ENCODE measurements at places on chromosomes 3 and 15.
A peak's percentile ranks its signal among the peaks of the same experiment; 100 is the strongest.

- DNase-seq, result no peak
These were observed 49.2 kb upstream of the CCDC54 start for GRCh38 chr3:107328069-107328468.

- no peak for DNase-seq
These were observed 12.4 kb upstream of the RAB11A start for GRCh38 chr15:65856821-65857455.

DNA sequence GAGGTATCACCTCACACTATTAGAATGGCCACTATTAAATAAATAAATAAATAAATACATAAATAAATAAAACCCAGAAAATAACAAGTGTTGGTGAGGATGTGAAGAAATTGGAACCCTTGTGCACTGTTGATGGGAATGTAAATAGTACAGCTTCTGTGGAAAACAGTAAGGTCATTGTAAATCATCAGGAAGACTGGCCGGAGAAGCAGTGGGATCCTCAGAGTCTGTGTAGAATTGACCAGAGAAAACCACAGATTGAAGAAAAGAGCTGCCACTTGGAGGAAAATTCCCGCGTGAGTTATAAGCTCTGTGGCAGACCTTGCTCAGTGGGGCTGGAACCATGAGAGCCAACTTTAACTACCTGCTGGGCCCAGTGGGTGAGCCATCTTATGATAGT is 92.0 kb downstream of the RAD18 start:
- no peak for DNase-seq

GRCh38 chr3:27688053-27688452 is 34.1 kb downstream of the EOMES start:
- no peak for DNase-seq

GRCh38 chr3:63582943-63583500 is 69.5 kb upstream of the SNTN start:
- no peak for DNase-seq

GRCh38 chr3:138103466-138103865 is 11.9 kb downstream of the DZIP1L start:
- DNase-seq, result no peak

DNA sequence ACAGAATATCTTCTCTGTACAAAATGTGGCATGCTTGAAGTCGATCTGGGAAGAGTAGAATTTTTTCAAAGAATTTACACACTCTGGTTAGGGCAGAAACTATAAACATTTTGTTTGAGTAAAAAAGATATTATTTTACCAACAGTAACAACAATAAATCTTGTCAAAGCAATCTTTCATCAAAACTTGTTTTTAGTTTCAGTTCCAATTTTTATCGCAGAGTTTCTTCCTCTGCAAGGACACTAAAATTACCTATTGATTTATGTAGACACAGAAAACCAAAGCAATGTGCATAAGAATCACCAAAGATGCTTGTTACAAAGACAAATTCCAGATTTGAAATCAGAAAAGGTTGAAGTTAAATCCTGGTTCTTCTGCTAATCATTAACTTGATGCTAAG is 61.9 kb downstream of the CGGBP1 start:
- no peak for DNase-seq

DNA sequence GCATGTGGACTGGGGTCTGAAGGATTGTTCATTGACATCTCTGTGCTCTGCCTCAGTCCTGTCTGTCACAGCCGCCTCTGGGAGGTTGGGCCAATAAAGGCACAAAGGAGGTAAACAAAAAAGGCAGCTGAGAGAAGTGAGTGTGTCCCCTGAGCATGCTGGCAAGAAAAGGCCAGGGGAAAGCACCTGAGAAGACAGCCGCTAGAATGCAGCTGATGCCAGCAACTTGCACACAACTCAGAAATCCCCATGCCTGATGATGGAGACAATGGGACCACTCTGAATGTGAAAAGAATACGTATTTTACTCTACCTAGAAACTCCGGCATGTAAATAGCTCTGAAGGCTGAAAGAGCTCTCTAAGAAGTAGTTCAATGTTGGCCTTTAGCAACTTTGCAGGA is 118.7 kb downstream of the KCNH8 start:
- DNase-seq, result no peak

DNA sequence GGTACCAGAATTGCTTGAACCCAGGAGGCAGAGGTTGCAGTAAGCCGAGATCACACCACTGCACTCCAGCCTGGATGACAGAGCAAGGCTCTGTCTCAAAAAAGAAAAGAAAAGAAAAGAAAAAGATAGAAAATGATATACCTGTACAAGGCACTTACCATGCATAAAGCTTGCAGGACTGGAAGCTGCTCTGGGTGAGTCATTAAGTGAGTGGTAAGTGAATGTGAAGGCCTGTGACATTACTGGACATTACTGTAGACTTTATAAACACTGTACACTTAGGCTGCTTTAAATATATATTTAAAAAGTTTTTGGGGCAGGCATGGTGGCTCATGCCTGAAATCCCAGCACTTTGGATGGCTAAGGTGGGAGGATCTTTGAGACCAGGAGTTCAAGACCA is 99.2 kb downstream of the SLMAP start:
- no peak for DNase-seq

GRCh38 chr3:128254066-128254590 is 100.8 kb downstream of the EEFSEC start:
- DNase-seq, result no peak

DNA sequence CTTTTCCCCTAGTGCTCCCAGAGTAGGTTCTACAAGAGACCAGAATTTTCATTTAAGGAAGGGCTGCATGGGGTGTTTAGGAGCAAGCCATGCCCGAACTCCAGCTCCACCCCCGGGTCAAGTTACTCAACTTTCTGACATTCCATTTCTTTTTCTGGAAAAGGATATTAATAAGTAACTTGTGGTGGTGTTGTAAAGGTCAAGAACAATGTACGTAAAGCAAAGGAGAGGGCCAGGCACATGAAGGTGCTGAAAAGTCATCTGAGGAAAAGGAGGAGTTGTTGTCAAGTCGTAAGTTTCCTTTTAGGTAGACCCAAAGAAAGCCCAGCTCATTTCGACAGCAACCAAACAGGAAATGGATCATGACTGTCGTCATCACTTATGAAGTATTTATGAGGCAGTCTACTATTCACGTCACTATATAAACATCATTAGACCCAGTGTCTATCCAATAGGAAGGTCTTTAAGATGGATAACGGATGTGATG is 319.6 kb upstream of the IL12A start:
- no peak for DNase-seq

GRCh38 chr15:86135041-86135440 is 55.4 kb downstream of the AGBL1 start:
- no peak for DNase-seq

- DNase-seq, result no peak
These were observed 70.2 kb downstream of the APBA2 start for GRCh38 chr15:28955993-28956421.

- DNase-seq, result no peak
These were observed 498.5 kb upstream of the GRM7 start for GRCh38 chr3:6362406-6362805.

- no peak for DNase-seq
These were observed 139.3 kb upstream of the HES1 start for GRCh38 chr3:193996641-193997089.

DNA sequence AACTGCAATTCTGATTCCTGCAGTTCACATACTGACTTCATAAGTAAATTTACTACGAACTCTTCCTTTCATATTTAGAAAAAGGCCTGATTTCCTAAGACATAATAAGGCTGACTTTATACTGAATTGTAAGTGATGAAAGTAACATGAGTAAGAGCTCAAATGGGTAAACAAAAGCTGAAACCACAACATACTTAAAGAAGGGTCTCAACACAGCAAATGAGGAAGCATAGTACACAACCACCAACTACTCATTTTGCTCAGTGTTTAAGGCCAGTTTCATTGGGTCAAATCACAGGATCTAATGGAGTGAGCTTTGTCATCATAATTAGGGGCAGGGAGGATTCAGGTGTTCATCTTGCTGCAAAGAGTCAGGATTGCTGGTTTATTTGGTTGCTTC is 81.4 kb downstream of the SETD2 start:
- peak; percentile 59 for DNase-seq

DNA sequence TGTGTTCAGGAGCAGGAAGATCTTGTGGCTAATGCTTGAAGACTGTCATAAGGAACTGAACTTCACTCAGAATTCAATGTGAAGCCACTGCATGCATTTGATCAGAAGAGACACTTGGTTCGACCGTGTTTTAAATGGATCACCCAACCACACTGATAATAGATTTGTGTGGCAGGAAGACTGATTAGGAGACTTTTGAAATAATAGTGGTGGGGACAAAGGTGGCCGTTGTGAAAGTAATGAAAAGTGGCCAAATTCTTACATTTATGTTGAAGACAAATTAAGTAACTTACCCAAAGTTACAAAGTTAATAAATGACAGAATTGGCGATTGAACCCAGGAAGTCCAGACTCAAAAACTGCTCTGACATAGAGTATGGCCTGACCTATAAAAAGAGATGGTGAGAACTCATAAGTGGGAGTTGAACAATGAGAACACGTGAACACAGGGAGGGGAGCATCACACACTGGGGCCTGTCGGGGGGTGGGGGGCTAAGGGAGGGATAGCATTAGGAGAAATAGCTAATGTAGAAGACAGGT is 286.9 kb upstream of the DNAJC19 start:
- no peak for DNase-seq

GRCh38 chr3:33179132-33179531 is 39.5 kb downstream of the SUSD5 start:
- no peak for DNase-seq
